H4 (cell line): ENCODE measurements at places on chromosomes 1 and 21.

DNA sequence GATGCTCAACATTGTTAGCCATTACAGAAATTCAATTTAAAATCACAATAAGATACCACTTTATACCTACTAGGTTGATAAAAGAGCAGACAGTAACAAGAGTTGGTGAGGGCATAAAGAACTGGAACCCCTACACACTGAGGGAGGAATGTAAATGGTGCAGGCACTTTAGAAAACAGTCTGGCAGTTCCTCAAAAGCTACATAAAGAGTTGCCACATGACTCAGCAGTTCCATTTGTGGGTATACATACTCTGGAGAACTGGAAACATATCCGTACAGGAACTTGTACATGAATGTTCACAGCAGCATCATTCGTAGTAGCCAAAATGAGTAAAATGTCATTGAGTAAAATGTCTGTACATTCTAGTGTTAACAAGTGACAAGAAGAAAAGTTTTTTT lies 17.0 kb downstream of the NSL1 start:
- DNase-seq: peak; percentile 45

- DNase-seq: no peak
Observed at GRCh38 chr1:197633447-197634078, 141.7 kb downstream of the DENND1B start.

GRCh38 chr21:26956813-26957212 lies 10.1 kb downstream of the ADAMTS5 start:
- DNase-seq: no peak

DNA sequence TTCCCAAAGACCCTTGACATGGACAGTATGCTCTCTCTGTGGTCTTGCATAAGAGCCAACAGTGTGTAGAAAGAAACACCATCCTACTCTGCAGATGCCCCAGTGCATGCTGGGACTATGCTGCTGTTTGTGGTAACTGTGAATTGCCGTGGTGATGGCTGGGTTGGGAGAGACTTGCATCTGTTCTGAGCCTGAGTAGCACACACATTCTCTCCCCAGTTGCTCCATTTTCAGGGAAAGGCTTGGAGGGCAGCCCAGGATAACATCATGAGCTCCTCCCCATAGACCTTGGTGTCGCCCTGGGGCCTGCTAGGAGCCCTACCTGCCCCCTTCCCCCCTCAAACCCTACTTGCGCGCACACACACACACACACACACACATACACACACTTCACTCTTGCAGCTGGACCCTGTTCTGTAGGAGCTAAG lies 120.9 kb upstream of the IPO9 start:
- DNase-seq: peak; percentile 39

GRCh38 chr21:33169359-33169758 lies 60.4 kb upstream of the IFNAR2 start:
- DNase-seq: no peak

GRCh38 chr1:84152649-84153056 lies 8.6 kb downstream of the PRKACB start:
- no peak for DNase-seq

DNA sequence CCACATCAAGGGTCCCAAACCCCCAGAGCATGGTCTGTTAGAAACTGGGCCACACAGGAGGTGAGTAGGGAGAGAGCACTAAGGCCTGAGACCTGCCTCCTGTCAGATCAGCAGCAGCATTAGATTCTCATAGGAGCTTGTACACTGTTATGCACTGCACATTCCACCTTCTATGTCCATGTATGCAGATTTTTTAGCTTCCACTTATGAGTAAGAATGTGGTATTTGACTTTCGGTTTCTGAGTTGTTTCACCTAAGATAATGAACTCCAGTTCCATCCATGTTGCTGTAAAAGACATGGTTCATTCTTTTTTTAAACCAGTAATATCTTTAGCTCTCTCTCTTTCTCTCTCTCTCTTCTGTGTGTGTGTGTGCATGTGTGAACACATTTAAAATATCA lies 663 bp upstream of the GBP6 start:
- peak; percentile 9 for DNase-seq

DNA sequence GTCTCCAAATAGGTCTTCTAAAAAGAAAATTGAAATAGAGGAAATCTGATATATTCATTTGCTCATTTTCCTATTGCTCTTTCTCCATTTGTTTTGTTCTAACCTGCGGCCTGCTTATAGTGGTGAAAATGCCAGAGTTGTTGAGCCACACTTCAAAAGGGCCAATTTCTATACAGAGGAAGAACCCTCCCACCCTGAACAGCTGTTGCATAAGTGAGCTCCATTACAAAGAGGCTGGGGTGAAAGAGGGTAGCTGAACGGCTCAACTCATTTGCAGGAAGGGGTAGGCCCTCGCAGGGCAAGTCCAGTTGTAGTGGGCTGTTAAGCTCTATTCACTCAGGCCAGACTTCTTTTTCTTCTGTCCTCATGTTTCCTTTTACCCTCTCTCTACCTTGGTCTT lies 8.8 kb downstream of the ADCY10 start:
- no peak for DNase-seq

GRCh38 chr1:114037631-114037890 lies 58.3 kb downstream of the OLFML3 start:
- no peak for DNase-seq

DNA sequence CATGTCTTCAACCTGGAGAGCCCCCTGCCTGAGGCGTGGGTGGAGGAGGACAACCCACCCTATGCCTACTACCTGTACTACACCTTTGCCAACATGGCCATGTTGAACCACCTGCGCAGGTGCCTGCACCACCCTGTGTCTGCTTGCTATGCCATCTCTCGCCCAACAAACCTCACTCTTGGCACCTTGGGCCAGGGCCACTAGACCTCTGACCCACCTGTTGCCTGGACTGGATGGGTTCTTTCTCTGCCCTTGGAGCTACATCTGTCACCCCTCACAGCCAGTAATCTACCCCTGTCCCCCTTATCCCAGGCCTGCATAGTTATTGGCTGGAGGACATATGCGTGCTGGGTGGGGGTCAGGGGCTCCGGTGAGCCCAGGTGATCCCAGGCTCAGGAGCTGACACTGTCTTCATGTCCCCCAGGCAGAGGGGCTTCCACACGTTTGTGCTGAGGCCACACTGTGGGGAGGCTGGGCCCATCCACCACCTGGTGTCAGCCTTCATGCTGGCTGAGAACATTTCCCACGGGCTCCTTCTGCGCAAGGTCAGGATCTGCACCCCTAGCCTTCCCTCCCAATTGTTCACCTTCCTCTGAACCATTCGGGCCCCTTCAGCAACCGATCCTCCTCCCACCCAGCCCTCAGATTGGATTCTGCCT lies 9.9 kb downstream of the AMPD2 start:
- DNase-seq: no peak

GRCh38 chr1:180623579-180624347 lies 8.1 kb upstream of the XPR1 start:
- peak; percentile 14 for DNase-seq

DNA sequence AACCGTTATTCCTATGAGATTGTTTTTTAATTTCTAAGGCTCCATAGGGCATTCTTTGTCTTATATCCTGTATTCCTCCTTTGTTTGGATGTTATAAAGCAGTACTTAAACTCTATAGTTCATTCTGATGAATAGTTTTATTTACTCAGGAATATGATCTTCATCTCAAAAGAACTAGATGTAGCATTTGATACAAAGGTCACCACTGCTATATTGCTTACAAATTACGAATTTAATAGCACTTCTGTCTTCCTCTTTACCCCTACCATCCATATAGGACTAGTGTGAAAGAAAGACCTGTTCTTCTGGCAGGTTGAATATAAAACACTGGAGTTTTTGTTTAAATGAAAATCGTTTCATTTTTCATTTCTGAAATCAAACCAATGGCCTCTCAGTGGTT lies 468.1 kb upstream of the CXADR start:
- no peak for DNase-seq

- DNase-seq: no peak
Observed at GRCh38 chr1:5670590-5671350, 321.5 kb downstream of the NPHP4 start.

GRCh38 chr1:44037154-44037553 lies 5.9 kb upstream of the SLC6A9 start:
- no peak for DNase-seq

DNA sequence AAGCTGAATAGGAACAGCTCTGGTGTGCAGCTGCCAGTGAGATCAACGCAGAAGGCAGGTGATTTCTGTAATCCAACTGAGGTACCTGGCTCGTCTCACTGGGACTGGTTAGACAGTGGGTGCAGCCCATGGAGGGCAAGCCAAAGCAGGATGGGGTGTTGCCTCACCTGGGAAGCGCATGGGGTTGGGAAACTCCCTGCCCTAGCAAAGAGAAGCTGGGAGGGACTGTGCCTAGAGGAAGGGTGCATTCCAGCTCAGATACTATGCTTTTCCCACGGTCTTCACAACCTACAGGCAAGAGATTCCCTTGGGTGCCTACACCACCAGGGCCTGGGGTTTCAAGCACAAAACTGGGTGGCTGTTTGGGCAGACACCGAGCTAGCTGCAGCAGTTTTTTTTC lies 183.2 kb downstream of the DNM3 start:
- DNase-seq: no peak

DNA sequence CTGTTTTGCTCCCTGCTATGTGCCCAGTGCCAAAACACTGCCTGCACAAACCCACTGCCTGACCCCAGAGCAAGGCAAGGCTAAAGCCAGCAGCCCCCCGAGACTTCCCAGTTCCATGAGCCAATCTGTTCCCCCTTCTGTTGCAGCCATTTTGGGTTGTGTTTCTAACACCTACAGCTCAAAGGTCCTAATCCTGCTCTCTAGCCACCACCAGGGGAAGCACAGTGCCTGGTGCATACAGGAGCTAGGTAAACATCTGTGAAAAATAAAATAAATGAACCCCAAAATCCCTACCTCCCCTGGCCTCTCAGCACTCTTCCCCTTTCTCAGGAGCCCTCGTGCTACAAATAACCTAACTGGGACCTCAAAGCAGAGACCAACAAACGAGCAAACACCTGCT lies 190.2 kb downstream of the MATN1 start:
- no peak for DNase-seq

- DNase-seq: no peak
Observed at GRCh38 chr1:10621906-10622305, 147.2 kb downstream of the PEX14 start.

GRCh38 chr1:22452481-22452957 lies 868 bp downstream of the ZBTB40 start:
- no peak for DNase-seq

GRCh38 chr1:113199760-113200455 lies 126.9 kb downstream of the LRIG2 start:
- DNase-seq: no peak

DNA sequence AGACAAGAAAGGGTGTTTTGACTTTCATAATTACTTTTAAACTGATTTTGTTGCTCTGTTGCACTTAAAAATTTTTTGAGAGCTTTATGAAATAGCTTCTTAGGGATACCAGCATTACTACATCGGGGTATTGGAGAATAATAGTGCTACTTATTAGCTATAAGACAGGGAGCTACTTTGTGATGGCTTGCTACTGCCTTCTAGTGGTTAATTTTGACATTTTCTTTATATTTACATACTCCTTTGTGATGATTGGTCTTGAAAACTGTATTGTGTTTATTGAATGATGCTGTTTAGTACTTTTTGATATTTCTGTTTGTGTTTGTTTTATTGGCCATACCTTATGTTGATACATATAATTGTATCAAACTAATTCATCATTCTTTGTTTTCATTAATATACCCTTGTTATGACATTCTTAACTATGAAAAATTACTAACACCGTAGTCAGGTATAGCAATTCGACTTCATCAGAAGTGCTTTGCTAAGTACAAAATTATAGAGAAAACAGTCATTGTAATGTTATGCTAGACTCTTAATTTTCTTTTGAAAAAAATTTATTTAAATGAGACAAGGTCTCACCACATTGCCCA lies 85.5 kb downstream of the CLIC4 start:
- peak; percentile 47 for DNase-seq

GRCh38 chr1:157833145-157833544 lies 8.5 kb downstream of the CD5L start:
- DNase-seq: no peak
